ENCODE measurements at places on chromosomes 1 and 21.
A peak's percentile ranks its signal among the peaks of the same experiment; 100 is the strongest.

- DNase-seq, result peak; percentile 70
These were observed 117.8 kb downstream of the GLIS1 start for GRCh38 chr1:53621144-53621543.

GRCh38 chr1:60102267-60103061 lies 28.9 kb upstream of the C1orf87 start:
- DNase-seq, result no peak

DNA sequence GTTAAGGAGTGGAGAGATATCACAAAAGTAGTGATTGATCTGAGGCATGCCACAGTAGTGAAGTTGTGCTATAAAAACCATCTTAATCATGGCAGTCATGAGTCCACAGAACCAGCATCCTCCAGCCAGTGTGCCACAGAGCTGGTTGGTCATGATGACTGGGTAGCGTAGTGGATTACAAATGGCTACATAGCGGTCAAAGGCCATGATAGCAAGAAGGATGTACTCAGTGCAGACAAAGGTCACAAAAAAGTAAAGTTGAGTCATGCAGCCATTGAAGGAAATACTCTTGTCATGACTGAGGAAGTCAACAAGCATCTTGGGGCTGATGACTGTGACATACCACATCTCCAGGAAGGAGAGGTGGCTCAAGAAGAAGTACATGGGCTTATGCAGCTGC lies 6.7 kb downstream of the OR6Y1 start:
- no peak for DNase-seq

GRCh38 chr1:158150523-158150922 lies 30.2 kb upstream of the CD1D start:
- no peak for DNase-seq

DNA sequence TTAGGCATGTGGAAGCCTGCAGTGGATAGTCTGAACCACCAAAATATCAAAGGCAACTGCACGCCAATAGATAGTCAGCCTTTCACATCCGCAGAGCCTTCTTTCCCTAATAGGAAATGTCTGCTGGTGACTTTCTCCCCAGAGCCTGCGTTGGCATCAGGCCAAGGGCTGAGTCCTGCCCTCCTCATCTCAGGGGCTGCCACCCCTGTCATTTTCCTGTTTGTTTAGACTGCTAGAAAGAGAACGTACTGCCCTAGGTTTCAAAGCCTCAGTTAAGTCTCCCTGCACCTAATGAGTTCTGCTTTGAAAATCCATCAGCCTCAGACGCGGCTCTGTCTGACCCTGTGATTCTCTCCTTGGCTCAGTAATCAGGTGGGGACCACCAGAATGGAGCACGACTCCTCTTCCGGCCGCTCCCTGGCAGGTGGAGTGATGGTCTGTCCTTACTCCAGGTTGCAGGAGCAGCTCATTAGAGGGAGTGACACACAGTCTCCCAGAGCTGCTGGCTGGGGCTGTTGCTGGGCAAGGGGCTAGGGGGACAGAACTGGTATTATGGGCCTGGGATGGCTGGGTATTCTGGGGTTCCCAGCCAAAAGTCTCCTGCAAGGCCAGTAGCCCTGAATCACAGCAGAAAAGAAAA lies 27.3 kb downstream of the STUM start:
- DNase-seq, result no peak

DNA sequence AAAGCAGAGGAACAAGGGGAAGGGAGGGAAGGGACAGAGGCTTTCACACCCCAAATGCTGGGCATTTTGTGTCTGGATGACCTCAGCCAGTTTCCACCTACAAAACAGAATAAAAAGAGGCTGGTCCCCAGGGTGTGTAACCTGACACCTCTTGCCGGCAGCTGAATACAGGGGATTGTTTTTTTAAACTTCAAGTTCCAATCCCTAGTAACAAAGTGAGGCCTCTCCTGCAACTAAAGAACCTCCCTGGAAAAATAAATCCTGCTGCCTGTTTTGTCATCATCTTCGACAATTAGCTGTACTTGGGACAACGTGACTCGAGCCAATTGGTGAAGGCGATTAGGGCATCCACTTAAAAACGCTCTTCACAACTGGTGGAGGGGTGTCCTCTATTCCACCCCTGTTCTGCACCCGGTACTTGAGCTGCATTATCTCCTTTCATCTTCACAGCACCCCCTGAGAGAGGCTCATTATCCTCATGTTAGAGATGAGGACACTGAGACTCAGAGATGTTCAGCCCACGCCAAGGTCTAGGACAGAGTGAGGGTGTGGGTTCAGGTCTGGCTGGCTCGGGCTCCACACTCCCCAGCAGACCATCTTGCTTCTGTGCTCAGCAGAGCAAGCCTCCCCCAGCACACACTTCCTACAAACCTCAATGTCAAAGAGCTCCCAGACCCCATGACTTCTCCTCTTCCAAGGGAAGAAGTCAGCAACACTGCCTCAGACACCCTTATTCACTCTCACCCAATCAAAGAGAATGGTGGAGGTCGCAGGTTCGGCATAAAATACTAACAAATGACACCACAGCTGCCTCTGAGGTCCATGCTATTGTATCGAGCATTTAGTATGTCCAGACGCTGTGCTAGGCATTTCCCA lies 15.2 kb downstream of the ITPKB start:
- no peak for DNase-seq

GRCh38 chr1:161198194-161198896 lies 509 bp downstream of the ADAMTS4 start:
- DNase-seq, result no peak
